ENCODE measurements at places on chromosomes 11 and 22. TPM values are rescaled to one million over a fixed set of nuclear protein-coding genes. Genes with fewer than 3 reads are reported as not detected.

DNA sequence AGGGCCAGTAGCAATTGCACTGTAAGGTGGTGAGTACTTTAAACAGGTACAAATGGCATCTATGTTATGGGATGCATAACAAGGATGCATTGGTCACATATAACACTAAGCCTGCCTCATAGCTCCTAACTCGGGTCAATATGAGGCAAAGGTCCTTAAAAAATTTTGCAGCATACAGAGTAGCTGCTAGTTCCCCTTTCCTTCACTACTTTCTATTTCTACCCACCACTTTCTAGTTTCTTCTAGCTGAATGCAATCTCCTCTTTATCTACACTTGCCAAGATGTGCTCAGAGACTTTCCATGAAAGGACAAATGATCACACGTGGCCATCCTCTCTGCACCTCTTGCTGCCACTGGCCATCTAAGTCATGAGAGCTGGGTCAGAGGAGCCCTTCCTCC is 9.8 kb downstream of the OR51F2 start:
- no peak for DNase-seq

DNA sequence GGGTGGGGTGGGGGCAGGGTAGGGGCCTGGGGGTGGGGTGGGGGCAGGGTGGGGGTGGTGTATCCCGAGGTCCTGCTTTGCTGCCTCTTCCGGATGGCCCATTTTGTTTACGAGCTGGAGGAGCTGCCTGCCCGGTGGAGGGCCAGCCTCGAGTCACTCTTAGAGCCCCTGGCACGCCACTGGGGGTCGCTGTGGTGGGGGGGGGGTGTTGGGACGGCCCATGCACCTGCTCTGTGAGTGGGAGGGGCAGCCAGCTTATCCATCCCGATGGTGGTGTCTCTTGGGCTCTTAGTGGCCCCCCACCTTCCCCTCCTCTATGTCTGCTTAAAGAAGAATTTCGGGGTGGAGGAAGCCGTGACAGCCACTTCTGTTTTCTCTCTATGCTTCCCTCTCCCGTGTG is 24.6 kb downstream of the MRGPRD start:
- DNase-seq = no peak

DNA sequence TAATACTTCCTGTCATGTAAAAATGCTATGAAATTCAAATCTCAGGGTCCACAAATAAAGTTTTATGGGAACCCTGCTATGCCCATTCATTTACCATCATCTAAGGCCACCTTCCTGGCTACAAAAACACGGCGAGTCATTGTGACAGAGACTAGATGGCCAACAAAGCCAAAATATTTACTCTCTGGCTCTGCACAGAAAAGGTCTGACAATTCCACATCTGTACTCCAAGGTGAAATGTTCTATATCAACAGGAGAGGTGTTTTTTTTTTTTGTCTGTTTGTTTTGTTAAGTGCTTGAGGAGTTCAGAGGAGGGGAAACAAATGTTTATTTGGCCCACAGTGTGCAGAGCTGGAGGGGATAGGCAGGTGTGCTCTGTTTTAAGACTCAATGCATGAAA is 18.6 kb upstream of the TMA7B start:
- DNase-seq = no peak

GRCh38 chr22:49344161-49344560 is 483.5 kb downstream of the BRD1 start:
- no peak for DNase-seq

DNA sequence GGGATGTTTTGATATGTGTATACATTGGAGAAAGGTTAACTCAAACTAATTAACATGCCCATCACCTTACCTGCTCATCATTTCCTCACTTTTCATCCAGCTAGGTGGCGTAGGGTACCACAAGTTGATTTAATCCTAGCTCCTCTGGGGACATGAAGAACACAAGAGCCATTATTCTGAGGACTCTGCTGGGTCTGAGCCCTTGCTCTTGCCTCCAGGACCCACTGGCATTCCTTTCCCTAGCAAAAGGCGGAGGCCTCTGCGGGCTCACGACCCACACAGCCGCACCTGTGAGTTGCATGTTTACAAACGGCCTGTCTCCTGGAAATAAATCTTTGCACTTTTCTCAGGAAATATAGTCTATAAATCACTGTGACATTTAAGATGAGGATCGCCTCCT is 871.9 kb downstream of the TBC1D22A start:
- DNase-seq = no peak

GRCh38 chr22:22180738-22181285 is 63.8 kb upstream of the VPREB1 start:
- no peak for DNase-seq

- DNase-seq = no peak
These were observed 396.6 kb downstream of the TENM4 start for GRCh38 chr11:79044201-79044600.

TRIM5 gene
- total RNA-seq = 33.3 TPM

PRG2 gene
- total RNA-seq = not detected

RTN4R gene
- 21.8 TPM for total RNA-seq

HARBI1 gene
- 4.3 TPM for total RNA-seq

Data from H1 (cell line).